ENCODE measurements at places on chromosomes 11 and 22.

DNA sequence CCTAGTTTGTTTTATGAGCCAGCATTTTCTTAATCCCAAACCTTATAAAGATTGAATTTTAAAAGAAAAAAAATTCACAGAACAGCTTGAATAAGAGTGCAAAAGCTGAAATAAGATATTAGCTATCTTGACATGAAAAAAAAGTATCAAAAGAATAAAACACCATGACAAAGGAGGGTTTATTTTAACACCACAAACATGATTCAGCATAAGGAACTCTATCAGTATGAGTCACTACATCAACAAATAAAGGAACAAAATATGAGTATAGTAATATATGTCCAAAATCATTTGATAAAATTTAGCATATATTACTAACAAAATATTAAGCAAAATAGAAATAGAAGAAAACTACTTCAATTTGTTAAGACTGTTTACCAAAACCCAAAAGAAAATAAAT, 9.6 kb upstream of the LMO1 start:
- DNase-seq, result no peak

DNA sequence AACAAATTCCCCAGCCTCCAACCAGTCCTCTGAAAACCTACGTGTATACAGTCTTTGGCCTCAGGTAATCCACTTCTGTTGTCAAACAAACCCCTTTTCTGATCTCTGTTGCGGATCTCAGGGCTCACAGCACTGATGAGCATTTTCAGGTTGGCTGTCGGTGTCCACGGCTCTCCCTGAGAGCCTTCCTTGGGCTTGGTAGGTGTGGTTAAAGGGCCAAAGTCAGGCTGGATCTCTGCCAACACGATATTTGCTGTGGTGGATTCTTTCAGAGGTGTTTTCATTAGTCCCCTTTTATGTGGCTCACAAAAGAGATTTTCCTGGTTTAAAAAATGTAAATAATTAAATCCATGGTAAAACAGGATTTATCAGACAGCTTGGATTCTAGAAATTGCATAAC, 2.9 kb downstream of the E2F8 start:
- DNase-seq, result no peak

- peak; percentile 92 for DNase-seq
Observed at GRCh38 chr11:27506200-27507182, at the start of gene LIN7C. Gene LIN7C, minus strand, starts transcription at chr11:27506769. Its CDS starts 17 bp downstream, at chr11:27506752.

DNA sequence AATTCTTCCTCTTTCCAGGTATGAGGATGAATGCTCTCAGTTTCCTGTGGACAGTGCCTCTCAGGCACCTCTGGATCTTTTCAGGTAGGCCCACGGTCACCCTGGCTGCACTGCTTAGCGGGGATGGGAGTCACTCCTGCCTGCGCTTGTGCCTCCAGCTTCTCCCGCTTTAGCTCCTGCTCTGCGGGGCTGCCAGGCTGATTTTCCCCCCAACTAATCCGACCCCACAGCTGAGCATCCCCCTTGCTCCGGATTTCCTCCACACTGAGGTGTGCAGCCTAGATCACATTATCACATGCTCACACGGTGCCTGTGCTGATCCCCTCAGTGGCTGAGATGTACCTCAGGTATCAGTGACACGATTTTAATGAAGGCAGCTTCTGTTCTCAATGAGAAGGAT, 879.1 kb downstream of the OPCML start:
- DNase-seq, result no peak

DNA sequence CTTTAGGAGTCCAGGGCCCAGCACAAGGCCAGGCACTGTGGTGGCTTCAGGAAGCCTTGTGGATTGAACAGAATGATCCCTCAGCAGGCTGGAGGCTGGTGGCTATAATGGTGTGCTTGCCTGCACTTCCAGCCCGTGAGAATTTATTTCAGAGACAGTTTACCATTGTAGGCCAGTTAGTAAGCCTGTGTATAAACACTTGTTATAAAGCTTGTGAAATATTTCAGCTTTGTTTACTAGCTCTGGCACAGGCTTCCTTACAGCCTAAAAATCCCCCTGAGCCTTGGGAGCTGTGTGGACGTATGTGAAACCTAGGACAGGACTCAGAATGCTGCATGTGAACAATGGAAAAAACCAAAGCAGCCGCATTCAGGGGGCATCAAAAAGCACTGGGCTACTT, 26.6 kb upstream of the ACER3 start:
- no peak for DNase-seq

- no peak for DNase-seq
Observed at GRCh38 chr11:130905512-130905911, 10.8 kb downstream of the SNX19 start.

DNA sequence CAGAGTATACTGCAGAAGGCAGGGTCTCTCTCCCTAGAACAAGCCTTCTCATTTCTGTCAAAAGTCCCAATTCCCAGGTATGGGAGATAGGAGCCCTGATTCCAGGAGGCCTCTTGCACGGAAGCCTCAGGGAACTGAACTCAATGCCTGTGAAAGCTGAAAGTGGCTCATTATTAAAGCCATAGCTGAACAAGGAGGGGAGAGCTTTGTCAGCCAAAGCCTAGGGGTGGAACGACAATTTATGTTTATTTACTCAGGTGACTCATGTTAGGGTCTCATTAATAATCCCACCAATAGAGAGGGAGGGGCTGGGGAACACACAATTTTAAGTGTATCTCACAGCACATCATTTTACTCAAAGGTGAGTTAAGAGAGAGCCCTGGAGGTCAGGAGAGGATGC, 44.9 kb downstream of the DSCAML1 start:
- DNase-seq, result no peak

GRCh38 chr11:75302371-75302770, 49.1 kb downstream of the ARRB1 start:
- no peak for DNase-seq

DNA sequence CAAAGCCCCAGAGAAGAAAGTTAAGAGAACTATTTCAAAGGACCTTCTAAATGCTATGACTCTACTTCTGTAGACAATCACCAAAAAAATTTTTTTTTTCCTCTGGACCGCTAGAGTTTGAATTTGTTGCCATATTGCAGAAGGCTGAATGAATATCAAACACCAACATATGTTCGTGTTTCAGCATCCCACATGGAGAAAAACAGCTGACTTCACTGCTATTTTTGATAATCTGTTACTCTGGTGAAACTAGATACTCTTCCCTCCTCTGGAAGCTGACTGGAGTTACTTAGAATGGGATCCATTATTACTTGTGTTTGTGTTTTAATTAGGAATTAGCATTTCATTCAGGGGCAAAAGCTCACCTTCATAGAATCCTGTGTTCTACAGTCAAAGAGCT, 447.0 kb downstream of the AASDHPPT start:
- DNase-seq, result no peak

- no peak for DNase-seq
Observed at GRCh38 chr11:82703796-82704195, 29.9 kb downstream of the FAM181B start.

DNA sequence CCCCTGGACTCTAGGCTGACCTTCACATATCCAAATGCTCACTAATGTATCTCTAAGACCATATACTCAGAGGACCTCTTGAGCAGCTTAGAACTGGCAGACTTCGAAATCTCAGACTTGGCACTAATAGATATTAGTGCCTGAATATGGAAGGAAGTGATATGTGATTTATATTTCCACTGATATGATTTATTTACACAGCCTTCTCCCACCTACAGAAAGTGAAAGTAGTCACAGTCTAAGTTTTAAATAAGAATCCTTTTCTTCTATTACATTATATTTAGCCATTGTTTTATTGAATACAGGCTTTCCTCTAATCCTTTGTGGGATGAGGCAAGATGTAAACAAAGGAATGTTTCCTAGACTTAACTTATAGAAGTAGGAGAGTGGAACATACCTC, 6.7 kb upstream of the NAV2 start:
- no peak for DNase-seq

GRCh38 chr11:13115380-13115675, 106.2 kb downstream of the RASSF10 start:
- no peak for DNase-seq

DNA sequence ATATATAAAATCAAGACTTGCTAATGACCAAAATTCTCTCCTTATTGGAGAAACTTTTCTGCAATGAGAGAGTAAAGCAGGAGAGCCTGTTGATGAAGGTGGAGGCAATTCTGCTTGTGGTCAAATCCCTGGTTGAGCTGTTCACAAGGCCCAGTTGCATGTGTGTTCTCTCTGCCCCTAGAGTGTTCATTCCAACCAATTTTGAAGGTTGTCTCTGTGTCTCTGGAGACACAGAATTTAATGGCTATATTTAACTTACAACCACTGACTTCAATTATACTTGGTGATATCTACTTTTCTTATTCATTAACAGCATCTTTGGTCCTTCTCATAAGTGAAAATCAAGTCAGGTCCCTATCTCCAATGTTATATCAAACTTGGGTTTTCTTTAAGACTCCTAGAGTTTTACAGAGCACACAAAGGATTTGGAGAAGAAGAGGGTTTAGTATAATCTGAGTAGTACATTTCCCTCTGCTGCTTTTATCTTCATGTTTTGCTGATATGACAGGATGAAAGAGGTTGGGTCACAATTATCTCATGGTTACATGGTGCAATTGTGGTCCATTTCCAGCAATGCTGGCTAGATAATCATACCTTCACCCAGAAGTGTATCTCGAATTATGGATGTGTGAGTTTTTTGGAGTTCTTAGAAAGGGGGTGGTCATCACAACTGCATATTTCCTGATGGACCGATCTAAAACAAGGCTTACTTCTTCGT, 4.0 kb downstream of the OOSP4A start:
- DNase-seq, result no peak

GRCh38 chr22:39482768-39483167, 19.3 kb upstream of the MIEF1 start:
- DNase-seq, result no peak

DNA sequence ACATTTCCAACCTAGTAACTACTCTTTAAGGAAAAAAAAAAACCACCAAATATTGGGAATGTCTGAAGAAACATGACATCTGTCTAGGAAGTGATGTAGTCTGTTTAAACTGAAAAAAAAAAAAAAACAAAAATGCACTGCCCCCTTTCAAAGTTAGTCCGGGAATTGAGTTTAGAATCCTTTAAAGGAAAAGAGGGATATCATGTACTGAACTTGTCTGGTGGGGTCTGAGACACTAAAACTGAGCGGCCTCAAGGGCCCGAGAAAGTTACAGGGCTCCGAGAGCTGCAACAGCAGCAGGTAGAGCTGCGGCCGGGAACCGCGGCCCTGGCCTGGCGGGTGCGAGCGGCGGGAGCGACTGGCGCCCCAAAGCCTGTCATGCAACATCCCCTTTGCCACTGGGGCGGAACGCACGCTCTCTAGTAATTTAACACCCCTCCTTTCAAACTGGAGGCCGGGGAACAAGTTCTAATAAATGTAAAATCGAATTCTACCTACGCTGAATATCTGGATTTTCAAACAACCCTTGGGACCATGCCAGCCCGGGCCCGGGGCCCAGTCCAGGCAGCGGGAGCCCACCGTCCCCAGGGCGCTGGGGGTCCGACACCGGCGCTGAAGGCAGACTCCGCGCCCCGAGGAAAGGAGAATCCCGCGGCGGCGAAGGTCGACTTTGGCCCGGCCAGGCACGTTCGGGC, 736 bp downstream of the RDX start:
- DNase-seq, result no peak

DNA sequence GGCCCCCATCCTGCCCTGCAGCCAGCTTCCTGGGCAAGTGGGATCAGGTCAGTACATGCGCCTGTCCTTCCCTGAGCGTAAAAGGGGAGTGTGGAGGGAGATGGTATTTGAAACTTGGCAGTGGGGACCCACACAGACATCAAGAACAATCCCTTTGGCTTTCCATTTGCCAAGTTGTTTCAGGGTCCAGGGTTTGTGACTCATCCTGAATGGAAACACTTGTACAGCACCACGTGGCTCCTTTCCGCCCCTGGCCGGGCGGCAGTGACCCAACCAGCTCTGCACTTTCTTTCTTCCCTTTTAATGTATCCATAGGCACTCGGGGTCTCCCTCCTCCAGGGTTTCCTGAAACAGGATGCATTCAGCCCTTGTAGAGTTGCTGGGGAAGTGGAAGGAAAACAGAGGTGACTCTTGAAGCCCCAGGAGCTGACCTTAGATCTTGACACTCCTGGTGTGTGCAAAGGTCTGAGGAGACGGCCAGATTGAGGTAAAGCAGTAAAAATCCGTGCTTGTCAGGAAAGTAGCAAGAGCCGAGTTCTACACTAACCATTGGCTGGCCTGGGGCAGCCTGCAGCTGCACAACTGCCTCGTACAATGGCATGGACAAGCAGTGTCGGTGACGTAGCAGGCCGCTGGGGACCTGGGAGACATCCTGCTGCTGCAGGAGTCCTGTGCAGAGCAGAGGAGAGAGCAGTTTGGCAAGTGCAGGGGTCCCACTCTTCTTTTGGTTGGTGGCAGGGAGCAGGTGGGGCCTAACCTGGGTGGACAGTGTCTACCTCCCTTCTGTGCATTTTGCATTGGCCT, 189.8 kb downstream of the SNX19 start:
- DNase-seq, result no peak

DNA sequence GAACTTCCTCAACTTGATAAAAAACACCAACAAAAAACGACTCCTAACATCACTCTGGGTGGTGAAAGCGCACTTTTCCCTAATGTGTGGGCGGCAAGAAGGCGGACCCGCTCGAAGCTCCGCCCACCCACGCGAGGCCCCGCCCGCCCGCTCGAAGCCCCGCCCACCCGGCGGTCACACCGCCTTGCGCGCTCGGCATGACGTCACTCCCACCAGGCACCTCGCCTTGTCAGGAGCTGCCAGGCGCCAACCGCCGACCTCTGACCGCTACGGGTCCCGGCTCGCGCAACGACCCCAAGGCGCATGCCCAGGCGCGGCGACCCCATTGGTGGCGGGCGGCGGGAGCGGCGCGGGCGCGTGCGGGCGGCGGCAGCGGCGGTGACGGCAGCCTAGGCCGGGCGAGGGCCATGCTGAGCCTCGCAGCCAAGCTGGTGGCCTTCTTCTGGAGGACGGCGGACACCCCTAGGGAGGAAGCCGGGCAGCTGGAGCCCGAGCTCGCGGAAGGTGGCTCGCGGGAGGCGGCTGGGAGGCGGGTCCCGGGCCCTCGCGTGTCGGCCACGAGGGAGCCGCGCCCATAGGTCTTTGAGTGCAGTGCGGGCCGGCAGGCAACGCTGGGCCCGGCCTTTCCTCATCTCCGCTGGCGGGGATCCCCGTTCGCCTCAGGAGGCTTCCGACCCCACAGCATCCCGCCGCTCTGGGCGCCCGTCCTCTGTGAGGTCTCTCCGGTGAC, at the start of gene MOV10L1:
MOV10L1 (plus strand) TSS at position 325 of the 730 bp plus-strand sequence; CDS start at position 408, 83 bp downstream.
- no peak for DNase-seq

DNA sequence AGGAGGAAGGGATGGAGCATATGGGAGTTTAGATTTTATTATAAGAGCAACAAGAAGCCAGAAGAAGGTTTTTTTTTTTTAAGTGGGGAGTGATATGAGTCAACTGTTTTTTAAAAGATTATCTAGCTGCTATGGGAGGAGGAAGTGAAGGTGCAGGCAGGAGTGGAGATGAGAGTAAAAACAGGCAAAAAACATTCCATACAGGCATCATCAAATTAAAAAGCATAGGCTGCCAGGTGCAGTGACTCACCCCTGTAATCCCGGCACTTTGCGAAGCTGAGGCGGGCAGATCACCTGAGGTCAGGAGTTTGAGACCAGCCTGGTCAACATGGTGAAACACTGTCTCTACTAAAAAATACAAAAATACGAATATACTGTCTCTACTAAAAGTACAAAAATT, 368.4 kb upstream of the MTNR1B start:
- no peak for DNase-seq

All from stimulated activated CD4-positive, alpha-beta T cell treated with anti-CD3 and anti-CD28 coated beads, Interleukin-1b, Interleukin-23, amount 100 ng/mL, for 1 hour (primary cell).